ENCODE measurements at places on chromosomes 12 and 14. TPM values are rescaled to one million over a fixed set of nuclear protein-coding genes. Genes with fewer than 3 reads are reported as not detected.

The TAS2R31 gene
- total RNA-seq: 0.48 TPM

The DLST gene
- 76.7 TPM for total RNA-seq

The SERPINA9 gene
- not detected for total RNA-seq

The CATSPERB gene
- 0.41 TPM for total RNA-seq

The SOAT2 gene
- not detected for total RNA-seq

The C14orf132 gene
- 12.1 TPM for total RNA-seq

DNA sequence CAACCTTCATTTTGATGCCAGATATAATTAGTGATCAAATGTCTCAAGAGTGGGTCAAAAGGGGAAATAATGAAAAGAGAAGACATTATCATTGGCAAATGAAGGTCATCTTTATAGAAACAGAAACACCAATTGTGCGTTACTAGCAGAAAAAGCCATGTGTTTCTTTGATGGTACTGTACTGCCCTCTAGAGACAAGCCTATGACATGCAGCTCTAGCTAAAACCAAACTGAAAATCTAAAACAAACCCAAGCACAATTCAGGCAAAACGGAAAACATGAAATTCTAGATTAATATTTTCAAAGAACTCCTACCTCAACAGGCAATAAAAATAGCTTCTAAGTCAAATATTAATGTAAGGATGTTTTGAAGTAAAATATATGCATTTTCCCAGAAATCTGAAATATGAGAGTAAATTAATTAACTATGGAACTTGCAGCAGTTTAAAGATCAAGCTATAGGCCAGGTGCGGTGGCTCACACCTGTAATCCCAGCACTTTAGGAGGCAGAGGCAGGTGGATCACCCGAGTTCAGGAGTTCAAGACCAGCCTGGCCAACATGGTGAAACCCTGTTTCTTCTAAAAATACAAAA lies 115.4 kb downstream of the KLHL28 start:
- peak; percentile 42 for DNase-seq

- no peak for DNase-seq
Observed at GRCh38 chr12:40648519-40648918, 43.7 kb upstream of the CNTN1 start.

- DNase-seq: no peak
Observed at GRCh38 chr14:101087614-101088394, 184.3 kb upstream of the RTL1 start.

GRCh38 chr14:70721542-70721941 lies 79.8 kb downstream of the TTC9 start:
- DNase-seq: no peak

- no peak for DNase-seq
Observed at GRCh38 chr14:81211844-81212243, 8.9 kb downstream of the GTF2A1 start.

GRCh38 chr12:94218233-94218632 lies 69.9 kb downstream of the PLXNC1 start:
- DNase-seq: no peak

GRCh38 chr12:52210186-52210924 lies 18.5 kb upstream of the KRT80 start:
- peak; percentile 14 for DNase-seq

DNA sequence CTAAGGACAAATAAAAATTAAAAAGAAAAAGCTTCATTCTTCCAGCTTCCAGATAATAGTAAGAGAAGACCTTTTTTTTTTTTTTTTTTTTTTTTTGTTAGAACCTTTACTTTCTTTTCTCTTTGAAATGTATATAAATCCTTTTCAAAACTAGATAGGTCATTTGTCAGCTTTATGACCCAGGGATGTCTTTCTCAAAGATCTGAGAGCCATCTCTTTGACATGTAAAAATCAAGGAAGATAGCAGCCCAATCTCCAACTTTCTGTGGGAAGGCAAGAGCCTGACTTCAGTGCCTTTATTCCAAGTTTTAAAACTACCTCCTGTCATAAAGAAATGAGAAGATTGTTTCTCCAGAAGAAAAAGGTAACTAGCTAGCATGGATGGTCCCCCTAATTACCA lies 203.3 kb upstream of the LRFN5 start:
- no peak for DNase-seq

GRCh38 chr12:127885954-127886750 lies 380.8 kb upstream of the TMEM132C start:
- DNase-seq: no peak

DNA sequence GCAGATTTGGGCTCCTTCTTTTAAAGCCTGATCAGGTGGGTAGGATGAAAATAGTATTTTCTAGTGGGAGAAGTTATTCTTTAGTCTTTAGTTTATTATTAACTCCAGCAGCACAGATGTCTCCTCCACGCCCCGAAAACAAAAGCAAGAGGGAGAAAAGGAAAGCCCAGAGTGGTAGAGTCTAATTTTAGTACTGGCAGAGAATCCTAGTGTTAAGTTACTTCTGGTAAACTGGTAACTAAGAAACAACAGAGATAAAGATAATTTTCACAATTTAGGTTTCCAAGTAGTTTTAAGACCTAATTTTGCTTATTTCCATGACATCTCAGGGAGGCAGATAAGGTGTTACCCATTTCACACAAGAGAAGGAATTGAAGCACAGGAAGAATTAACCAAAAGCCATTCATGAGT lies 16.3 kb downstream of the ATP5MC2 start:
- DNase-seq: no peak

DNA sequence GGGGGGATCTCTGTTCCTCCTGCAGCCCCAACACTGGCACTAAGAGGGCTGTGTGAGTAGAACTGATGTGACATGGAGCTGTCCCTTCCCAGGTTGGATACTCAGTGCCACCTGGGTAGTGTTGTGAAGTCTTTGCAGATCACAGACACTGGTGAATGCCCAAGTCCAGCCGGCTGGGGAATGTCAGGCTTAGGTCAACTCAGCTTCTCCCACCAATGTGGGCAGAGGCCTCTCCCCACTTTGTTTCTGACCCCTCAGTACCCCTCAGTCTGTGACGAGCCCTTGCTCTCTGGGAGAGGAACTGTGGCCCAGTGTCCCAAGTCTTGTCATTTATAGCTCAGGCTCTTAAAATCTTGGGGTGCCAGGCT lies 11.3 kb downstream of the SLC25A29 start:
- DNase-seq: no peak

DNA sequence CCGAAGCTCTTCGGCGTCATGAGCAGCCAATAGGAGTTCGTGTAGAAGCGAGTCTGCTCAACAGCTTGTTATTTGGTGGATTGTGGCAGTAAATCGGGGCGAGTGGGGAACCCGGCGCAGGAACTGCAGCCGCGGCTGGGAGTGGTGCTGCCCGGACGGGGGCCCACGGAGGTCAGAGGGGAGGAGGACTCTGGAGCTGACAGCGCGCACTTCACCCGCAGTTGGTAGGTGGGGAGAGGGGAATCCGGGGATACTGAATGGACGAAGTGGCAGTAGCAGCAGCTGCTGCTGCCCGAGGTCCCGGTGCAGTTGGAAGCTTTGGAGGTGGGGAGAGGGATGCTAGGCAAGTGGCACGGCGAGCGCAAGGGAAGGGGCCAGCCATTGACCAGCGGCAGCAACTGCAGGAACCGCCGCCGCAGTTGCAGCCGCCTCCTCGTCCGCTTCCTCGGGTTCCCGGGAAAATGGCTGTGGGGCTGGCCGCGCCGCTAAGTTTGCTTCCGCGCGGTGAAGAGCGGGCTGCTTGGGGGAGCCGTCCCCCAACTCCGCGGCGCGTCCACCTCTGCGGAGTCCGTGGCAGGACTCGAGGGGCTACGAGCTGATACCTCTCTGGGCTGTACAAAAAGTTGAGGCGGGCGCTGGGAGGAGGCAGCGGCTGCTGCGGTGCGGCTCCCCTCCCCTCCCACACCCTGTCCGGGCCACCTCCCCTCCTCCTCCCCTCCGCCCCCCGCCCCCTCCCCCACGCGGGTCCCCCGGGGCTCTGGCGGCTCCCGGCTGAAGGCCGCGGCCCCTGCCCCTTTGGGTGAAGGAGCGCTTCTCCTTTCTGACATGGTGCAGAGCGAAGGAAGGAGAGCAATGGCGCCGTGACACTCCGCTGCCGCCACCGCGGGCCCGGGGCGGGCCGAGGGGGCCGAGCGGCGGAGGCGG lies at the start of gene ARID4A:
ARID4A (plus strand) TSS at position 79 of the 924 bp plus-strand sequence. CDS start 1,300 bp downstream, outside the sequence.
- DNase-seq: peak; percentile 79

DNA sequence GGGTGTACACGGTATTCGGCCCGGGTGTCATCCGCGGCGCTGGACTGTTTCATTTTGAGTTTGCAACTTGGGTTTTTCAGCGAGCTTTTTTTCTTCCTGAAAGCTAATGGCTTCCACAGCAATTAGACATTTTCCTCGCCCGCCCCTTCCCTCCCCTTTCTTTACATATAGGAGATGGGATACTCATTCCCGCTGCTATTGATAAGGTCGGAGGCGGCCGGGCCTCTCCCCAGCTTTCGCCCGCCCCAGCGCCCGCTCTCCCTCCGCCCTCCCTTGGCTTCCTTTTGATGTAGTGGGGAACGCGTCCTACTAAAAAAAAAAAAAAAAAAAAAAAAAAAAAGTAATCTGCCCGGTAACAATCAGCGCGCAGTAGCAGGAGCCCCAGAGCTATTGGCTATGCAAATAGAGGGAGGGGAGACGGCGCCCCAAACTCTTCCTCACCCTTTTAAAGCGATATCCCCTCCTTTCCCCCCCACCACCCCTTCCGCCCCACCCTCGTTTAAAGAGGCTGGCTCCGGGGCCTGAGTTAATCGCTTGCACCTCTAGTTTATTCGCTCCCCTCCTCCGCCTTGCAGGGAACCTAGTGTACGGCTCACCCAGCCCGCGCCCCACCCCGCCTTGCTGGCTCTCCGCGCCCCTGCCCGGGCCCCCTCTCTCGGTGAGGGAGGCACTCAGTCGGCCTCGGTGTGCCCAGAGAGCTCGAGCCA lies 1.7 kb upstream of the CCND2 start:
- peak; percentile 92 for DNase-seq

DNA sequence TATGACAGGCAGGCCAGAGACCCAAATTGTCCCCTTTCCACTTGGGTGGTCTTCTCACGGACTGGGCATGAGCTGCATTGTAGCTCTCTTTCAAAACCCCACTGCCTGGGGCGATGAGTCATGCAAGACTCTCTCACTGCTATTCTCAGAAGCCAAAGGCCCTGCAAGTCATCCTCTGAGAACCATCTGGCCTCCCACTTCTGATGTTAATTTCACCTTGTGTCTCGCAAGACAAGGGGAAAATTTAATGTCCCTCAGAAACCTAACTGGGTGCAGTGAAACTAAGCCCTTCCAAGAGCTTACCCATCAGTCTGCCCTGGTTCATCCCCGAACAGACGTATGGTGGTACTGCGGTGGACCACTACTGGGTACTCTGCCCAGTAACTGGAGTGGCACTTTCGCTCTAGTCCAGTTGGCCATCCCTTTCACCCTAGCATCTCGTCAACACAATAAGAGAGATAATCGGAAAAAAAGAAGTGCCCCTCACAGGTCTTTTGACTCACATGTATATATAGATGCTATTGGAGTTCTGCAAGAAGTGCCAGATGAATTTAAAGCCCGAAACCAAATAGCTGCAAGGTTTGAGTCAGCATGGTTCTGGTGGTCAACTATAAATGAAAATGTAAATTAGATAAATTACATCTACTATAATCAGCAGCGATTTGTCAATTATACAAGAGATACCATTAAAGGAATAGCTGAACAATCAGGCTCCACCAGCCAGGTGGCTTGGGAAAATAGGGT lies 31.3 kb upstream of the LALBA start:
- peak; percentile 19 for DNase-seq

- DNase-seq: no peak
Observed at GRCh38 chr12:130179191-130179590, 16.9 kb downstream of the FZD10 start.
